ENCODE measurements at places on chromosomes 7 and 10. TPM values are rescaled to one million over a fixed set of nuclear protein-coding genes. Genes with fewer than 3 reads are reported as not detected.

The GIMAP6 gene
- 41.6 TPM for total RNA-seq

- DNase-seq = no peak
These were observed 30.9 kb upstream of the ITGB8 start for GRCh38 chr7:20299647-20300312.

The CDHR1 gene
- total RNA-seq = 0.36 TPM

The SORCS3 gene
- not detected for total RNA-seq

DNA sequence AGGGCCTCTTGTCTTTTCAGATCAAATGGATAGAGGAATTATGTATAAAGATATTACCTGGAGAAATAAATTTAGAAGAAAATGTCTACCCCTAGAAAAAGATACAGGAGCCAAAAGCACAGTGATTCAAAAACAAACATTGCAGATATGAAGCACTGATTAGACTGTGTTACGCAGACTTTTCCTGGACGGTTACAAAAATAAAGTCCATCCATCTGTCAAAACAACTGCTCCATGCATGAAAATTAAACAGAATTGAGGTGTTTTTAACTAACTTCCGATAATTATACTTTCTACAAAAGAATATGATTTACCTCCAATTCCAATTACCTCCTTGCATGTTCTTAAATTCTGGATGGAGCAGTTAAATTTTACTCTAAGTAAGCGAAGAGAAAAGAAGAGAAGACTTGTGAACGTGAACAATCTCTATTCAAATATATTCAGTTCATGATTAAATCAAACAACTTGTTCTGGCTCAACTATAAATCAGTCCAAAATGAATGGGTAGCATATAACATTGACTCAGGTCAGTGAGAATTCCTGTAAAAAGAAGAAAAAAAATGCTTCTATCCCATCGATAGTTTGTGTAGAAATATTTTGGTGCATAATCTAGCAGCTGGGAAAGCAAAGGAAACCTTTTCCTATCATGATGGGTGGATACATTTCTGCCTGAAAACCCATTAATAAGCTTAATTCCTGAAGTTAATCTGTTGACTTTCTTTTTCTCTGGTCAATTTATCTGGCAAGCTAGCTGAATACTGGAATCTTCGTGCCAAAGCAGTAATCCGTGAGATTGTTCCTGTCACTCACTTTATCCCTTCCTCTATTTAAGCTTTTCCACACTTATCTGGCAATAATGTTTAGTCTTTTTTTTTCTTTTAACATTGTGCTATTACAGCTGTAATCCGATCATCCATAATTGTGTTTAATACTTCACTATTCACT, 80.4 kb downstream of the SEMA3A start:
- DNase-seq = no peak

- DNase-seq = no peak
These were observed 142.6 kb upstream of the TMEM196 start for GRCh38 chr7:19916046-19916445.

DNA sequence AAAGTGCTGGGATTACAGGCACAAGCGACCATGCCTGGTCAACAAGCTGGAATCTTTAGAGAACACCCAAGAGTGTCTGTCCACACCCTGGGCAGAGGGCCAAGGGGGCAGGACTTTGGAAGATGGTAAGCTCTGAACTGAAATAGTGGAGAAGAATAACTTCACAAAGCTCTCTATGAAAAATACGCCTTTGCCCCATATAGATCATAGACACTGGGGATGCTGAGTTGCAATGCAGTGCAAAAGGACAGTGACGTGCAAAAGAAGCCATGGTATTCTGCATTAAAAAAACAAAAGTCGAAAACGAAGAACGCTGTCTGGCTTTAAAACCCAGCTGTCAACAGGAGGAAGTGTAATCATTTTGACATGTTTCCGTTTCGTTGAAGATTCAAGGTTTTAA, 353.6 kb downstream of the CALN1 start:
- no peak for DNase-seq

- DNase-seq = no peak
These were observed 169.1 kb downstream of the PTEN start for GRCh38 chr10:88032566-88032965.

DNA sequence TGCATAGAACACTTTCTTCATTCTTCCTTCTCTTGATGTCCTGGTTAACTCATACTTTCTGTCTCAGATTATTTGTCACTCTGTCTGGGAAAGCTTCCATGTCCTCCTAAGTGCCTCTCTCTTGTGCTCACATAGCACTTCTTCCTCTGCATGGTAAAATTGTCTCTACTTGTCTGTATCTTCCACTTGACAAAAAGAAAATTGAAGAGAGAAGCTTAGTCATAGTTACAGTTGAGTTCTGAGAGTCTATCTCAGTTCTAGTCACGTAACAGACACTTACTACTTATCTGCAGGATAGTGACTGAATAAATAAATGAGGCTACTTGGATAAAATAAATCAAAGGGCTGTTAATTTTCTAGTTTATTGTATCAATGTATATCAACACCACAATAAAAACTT, 458.1 kb downstream of the HTR7 start:
- no peak for DNase-seq

- DNase-seq = no peak
These were observed 171.2 kb downstream of the PTPRN2 start for GRCh38 chr7:158416283-158416933.

- no peak for DNase-seq
These were observed 155.1 kb downstream of the LSM5 start for GRCh38 chr7:32335107-32335506.

DNA sequence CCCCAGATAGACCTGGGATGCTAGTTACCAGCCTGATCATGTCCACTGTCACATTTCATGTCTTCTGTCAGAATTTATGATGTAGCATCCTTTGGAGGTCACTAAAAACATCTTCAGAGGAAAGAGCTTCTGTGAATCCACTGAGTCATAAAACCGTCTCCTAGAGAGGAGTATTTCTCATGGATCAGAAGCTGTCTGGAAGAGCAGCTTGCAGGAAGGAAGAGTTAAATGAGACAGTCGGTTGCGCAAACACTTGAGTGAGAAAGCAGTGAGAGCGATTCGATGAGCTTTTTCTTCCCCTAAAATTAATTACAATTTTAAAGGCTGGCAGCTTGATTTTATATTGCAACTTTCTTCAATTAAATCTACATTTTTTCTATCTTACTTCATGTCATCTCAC, 47.2 kb upstream of the WDR11 start:
- DNase-seq = no peak

The ZP3 gene
- 7.7 TPM for total RNA-seq

- no peak for DNase-seq
These were observed 82.4 kb downstream of the DLG5 start for GRCh38 chr10:77844177-77844576.

DNA sequence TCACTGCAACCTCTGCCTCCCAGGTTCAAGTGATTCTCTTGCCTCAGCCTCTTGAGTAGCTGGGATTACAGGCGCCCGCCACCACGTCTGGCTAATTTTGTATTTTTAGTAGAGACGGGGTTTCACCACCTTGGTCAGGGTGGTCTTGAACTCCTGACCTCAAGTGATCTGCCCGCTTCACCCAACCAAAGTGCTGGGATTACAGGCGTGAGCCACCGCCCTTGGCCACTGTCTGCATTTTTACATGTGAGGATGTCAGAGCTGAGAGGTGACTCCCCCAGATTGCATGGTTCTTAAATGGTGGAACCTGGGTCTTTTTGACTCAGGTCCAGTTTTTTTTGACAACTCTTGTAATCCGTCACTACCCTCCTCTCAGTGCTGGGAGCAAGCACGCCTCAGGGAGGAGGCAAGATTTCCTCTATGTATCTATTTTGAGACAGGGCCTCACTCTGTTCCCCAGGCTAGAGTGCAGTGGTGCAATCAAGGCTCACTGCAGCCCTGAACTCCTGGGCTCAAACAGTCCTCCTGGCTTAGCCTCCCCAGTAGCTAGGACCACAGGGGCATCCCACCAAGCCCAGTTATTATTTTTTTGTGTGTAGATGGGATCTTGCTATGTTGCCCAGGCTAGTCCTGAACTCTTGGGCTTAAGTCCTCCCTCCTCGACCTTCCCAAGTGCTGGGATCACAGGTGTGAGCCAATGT, 1.2 kb upstream of the SRRT start:
- no peak for DNase-seq

DNA sequence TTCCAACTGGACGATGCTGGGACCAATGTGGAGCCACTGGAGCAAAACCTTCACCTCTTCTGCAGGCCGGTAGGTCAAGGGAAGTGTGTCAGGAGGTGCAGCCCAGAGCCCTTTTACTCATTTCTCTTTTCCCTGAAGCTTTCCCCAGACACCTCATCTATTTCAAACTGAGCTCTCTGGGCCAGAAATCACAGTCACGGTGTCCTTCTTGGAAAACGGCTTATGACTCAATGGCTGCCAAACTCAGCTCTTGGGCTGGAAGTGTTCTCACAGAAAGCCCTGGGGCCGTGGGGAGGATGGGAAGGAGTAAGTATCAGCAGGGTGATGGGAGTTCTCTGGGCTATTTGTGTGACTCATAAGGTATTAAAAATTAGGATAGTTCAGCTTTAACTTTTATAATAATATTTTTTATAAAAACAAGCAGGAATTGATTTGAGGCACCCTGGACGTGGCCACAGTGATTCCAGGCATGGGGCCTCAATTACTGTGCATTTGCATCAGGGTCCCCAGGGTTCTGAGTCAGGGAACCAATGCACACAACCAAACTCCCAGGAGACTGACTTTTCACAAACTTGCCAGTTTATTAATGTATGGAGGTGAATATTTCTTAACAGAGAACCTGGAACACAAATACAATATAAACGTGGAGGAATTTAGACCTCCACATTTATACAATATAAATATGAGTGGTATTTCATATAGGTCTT, 187.4 kb upstream of the TMEM72 start:
- DNase-seq = no peak

- DNase-seq = no peak
These were observed 441.1 kb upstream of the SEMA3D start for GRCh38 chr7:85627791-85628586.

- DNase-seq = no peak
These were observed 9.8 kb upstream of the AQP1 start for GRCh38 chr7:30901856-30902255.

DNA sequence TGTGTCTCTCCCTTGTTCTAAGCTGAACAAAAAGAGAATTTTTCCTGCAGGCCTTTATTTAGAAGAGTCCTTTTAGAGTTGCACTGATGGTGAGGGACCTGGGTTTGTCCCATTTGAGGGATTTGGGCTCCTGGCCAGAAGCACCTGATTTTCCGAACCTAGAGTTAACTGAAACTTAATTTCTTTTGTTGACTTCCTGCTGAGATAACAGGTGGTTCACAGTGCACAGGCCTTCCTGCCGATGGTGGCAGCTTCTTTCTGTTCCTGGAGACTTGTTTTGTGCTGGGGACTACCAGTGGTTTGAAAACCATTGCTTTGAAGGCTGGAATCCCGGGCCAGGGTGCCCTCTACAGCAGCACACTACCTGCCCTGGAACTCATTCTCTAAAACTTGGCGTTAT, 99.2 kb downstream of the SUGCT start:
- no peak for DNase-seq

- no peak for DNase-seq
These were observed 116.1 kb downstream of the INPP5A start for GRCh38 chr10:132653721-132654120.

The ADRB1 gene
- total RNA-seq = not detected

GRCh38 chr7:27419581-27420177, 177.1 kb downstream of the EVX1 start:
- DNase-seq = no peak

DNA sequence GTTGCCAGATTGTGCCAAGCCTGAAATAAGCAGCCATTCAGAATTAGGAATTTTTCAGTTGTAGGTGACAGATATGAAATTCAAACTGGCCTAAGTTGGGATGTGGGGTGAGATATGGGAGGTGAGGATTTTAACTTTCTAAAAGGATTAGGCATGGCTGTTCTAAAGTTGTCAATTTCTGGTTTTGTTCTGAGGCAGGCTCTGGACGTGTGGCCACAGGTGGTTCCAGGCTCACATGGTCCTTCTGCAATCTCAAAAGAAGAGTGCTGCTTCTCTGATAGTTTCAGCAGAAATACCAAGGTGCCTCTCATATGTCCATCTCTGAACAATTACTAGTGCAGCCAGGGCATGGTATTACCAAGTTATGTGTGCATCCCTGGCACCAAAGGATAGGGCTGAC, 21.4 kb downstream of the EFCAB10 start:
- no peak for DNase-seq

The TAF5 gene
- 8.6 TPM for total RNA-seq

The AKR1C1 gene
- total RNA-seq = 0.60 TPM

The ZNF239 gene
- 1.3 TPM for total RNA-seq

The PCDH15 gene
- total RNA-seq = not detected

DNA sequence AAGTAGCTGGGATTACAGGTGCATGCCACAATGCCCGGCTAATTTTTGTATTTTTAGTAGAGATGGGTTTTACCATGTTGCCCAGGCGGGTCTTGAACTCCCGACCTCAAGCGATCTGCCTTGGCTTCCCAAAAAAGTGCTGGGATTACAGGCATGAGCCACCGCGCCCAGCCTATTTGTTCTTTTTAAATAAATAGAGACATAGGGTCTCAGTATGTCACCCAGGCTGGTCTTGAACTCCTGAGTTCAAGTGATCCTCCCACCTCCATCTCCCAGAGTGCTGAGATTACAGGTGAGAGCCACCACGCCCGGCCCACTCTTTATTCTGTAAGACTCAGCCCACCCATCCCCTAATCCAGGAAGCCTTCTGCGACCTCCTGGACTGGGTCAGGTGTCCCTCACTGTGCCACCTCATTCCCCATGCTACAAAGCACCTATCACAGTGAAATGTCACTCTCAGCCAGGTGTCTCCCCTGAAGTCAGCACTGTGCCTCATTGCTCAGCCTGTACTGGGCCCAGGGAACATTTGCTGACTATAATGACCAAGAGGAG, 2.8 kb downstream of the TMEM120A start:
- no peak for DNase-seq

DNA sequence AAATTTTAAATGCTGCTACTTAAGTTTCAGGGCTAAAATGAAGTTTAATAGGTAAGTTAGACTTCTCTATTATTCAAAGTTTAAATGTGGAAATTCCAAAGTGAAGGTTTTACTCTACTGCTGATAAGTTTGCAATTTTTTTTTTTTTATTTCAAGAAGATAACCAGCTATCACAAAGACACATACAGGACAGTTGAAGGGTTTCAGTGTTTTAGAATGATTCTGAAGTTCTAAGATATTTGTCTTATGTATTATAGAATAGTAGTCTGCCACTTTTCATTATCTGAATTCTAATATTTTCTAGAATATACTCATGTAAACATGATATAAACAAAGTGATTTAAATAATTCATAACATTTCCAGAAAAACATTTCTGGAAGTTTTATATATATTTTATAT, 7.0 kb upstream of the CD36 start:
- DNase-seq = no peak

DNA sequence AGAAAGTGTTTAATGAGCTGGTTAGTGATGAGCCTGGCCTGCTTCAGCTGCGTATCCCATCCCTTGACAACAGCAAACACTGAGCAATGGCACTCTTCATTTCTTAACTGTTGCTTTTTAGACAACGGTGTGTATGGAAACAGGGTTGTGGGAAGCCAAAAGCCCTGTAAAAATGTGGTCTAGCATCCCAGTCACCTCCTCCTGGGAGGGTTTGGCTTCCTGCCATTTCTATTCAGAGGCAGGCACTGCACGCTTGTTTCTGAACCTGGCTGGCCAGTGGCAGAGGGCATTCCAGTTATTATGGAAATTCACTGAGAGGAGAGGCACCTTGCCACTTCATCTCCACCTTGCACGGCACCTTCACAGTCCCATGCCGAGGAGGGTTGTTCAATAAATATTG, 123.0 kb upstream of the ADARB2 start:
- DNase-seq = no peak

Measured in activated T-cell treated with anti-CD3 and anti-CD28 coated beads, Interleukin-2, amount 50 U/mL, for 72 hours (primary cell).